ENCODE measurements at places on chromosomes 4 and X.

GRCh38 chrX:84064814-84065213 lies 123.2 kb downstream of the RPS6KA6 start:
- no peak for DNase-seq

DNA sequence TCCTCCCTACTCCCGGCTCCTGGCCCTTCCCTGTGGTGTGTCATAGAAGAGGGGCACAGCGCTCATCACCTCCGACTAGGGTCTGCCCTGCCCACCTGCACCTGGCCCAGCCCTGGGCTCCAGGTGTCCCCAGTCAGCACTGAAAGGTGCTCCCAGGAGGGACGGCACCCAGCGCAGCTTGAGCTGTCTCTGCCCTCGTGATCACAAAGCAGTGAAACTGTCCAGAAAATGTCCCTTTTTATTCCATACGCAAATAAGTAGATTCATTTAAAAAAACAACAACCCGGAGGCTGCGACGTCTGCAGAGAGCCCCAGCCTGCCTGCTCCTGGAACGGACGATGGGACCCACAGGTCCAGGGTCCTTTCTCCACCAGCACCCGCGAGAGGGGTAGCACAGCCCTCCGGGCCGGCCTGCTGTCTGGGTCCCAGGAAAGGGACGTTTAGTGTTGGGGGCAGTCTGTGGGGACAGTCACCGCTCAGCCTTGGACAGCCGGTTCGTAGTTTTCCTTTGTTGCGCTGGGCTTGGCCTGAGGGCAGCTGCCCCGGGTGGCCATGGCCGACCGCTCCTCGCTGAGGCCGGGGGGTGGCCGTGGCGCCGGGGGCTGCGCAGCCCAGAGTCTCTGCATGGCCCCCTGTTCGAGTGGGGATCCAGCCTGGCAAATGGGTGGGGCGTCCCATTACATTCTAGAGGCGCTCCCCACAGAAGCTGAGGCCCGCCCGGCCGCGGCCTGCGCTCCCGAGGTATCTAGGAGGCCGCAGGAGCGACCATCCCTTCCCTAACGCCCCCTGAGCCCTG lies 4.6 kb downstream of the HMX1 start:
- DNase-seq: no peak

DNA sequence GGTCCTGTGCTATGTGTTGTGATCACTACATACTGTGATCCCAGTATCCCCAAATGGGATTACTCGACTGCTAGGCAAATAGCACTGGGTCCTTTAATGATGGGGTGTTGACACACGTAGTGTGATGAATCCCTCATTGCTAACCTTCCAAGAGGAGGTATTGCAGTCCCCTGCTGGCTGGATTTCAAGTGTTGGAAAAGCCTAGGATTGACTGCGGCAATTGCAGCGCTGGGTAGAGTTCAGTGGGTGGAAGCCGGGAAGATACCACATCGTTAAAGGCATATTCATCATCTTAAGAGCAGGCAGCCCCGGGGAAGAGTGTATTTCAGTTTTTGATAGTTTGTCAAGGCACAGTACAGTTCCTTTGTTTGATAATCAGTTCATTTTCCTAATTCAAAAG lies 159.9 kb downstream of the TRIML1 start:
- DNase-seq: no peak

- DNase-seq: no peak
These were observed 1538.8 kb downstream of the PCDH7 start for GRCh38 chr4:32258986-32259385.

- no peak for DNase-seq
These were observed 331.9 kb downstream of the PACRGL start for GRCh38 chr4:21032089-21032645.

- DNase-seq: no peak
These were observed 321.0 kb downstream of the IL15 start for GRCh38 chr4:141957416-141957815.

DNA sequence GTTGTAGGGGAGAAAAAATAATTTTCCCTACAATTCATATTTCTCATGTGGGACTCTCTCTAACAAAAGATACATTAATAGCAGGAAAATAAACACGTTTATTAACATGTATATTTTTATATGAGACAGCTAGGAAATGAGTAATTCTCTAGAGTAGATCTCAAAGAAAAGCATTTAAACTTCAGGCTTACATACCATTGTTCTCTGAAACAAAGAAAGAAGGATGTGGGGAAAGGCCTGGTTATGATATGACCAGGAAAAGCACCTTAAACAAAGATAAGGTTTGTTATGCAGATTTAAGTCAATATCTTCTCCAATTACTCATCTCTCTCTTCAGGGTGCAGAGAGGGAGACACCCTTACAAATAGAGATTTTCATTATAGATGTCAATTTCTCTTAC lies 131.3 kb downstream of the SLC7A11 start:
- DNase-seq: no peak

DNA sequence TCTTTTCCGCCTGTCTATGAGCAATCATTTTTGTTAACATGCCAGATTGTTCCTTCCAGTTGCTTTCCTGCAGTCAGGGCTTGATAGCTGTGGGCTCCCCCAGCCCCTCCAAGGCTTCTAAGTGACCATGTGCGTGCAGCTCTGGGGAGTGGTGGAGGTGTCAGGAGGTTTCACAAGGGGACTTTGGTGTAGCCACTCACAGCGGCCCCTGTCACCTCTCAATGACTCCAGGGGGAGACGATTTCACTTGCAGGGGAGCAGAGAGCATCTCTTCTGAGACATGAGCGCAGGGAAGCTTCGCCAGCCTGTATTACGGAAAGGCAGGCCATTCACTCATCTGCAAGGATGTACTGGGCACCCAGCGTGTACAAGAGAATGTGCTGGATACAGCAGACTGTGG lies 3.1 kb upstream of the GPR78 start:
- no peak for DNase-seq

All from activated CD4-positive, alpha-beta T cell treated with anti-CD3 and anti-CD28 coated beads for 24 hours (primary cell).